Mesothelial cell of epicardium (in vitro differentiated cells): ENCODE measurements at places on chromosomes 4 and X. TPM values are rescaled to one million over a fixed set of nuclear protein-coding genes. Genes with fewer than 3 reads are reported as not detected.

DNA sequence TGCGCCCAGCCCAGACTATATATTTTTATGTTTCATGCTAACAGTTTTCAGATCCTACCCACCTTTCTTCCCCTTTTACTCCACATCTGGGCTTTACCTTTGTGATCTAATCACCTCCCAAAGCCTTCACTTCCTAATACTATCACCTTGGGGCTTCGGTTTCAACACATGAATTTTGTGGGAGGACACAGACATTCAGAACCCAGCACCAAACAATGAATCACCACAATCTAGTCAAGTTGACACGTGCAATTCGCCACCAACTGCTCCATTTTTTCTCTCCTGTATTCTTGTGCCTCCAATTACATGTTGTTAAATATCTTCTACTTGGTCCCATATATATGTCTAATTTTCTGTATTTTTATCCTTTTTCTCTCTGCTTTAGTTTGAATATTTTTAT is 41.8 kb upstream of the STX18 start:
- DNase-seq, result no peak

Gene GAB3
- total RNA-seq, result 0.29 to 0.67 TPM (median 0.38 TPM) in 3 replicates

Gene ARR3
- total RNA-seq, result not detected in 3 replicates

Gene IL15
- 0.80 to 1.1 TPM (median 0.82 TPM) in 3 replicates for total RNA-seq

GRCh38 chrX:40003428-40004245 is 94.1 kb downstream of the BCOR start:
- DNase-seq, result no peak

Gene COL4A5
- total RNA-seq, result 389 to 413 TPM (median 413 TPM) in 3 replicates

DNA sequence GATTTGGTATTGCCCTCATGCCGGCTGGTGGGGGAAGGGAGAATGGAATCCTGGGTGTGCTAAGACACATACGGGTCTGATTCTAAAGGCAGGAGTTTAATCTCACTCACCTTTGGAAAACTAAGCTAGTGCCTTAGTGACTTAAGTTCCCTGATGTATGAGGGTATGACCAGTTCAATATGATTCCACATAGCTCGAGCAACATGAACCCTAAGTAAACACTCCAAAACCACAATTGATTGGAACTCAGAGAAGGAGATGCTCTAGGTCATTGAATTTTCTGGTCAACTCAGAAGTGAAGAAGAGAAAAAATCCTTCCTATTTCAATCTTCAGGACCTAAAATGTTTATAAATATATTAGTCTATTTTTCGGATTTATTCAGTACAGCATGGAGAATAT is 420.1 kb upstream of the INTU start:
- DNase-seq, result no peak

Gene FAM47E
- total RNA-seq, result 1.2 to 2.6 TPM (median 2.3 TPM) in 3 replicates

GRCh38 chr4:157838366-157838765 is 334.5 kb downstream of the GASK1B start:
- DNase-seq, result no peak

DNA sequence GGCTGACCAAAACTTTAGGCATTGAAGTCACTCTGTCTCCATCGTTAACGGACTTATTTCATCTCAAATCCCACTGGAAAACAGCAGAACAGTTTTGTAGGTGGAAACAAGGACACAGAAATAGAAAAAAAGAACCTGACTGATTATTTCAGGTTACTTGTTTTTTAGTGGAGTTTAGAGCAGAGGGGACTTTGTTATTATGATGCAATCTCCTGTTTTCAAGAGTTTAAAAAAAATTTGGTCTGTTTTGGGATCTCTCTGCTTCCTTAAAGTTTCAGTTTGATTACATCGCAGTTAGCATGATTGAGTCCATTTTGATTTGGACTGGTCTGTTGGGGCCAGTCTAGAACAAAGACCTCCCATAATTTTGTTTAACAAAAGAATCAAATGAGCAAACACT is 13.6 kb downstream of the PROM1 start:
- no peak for DNase-seq
